ENCODE measurements at places on chromosomes 13 and 19. TPM values are rescaled to one million over a fixed set of nuclear protein-coding genes. Genes with fewer than 3 reads are reported as not detected.

- DNase-seq = no peak
Observed at GRCh38 chr13:35841060-35841521, 290.1 kb downstream of the DCLK1 start.

- no peak for DNase-seq
Observed at GRCh38 chr13:109355875-109356434, 430.4 kb downstream of the IRS2 start.

GRCh38 chr13:33441015-33441414 lies 155.5 kb upstream of the STARD13 start:
- DNase-seq = no peak

DNA sequence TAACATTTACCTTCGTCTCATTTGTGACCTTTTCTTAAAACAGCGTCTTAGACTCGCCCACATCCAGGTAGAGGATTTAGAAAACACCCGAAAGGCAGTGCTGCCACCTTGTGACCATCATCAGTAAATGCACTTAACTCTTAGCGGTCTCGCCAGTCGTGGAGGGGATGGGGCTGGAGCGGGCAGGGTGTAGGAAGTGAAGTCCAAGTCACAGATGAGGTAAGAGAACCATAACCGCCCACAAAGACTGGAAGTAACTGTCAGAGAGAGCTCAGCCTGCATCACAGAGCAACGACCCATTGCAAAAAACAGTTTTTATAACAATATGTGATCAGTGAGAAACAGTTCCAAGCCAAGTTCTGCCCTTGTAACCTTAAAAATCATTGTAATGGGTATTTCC lies 10.7 kb upstream of the CEACAM3 start:
- DNase-seq = peak; percentile 49

GRCh38 chr13:84479656-84480055 lies 597.4 kb upstream of the SLITRK1 start:
- no peak for DNase-seq

DNA sequence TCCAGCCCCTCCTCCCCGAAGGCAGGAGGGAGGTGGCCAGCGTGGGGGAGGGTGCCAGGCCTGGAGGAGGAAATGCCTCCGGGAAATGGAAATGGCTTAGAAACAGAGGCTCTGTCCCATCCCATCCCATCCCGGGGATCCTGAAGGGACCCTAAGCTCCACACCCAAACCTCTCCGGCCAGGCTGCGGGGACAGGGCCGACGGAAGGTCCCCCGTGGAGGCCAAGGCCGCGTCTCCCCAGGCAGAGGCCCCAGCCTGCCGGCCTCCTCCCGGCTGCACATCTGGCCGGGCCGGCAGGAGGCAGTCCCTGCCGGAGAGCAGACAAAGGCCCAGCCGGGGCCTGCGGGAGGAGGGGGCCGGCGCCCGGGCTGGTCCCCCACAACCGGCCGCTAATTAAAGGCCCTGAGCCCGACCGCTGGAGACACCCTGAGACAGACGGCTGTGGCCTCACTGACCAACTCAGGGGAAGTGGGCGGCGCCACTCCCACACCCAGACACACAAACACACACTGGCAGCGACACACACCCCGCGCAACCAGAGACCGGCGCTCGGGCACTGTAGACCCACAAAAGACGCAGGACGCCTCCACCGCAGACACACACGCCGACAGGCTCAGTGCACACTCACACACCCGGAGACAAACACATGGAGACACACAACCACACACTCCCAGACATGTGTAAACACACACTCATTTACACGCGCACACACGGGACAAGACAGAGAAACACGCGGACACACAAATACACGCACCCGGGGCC lies 1.1 kb downstream of the ADAMTS10 start:
- peak; percentile 50 for DNase-seq

DNA sequence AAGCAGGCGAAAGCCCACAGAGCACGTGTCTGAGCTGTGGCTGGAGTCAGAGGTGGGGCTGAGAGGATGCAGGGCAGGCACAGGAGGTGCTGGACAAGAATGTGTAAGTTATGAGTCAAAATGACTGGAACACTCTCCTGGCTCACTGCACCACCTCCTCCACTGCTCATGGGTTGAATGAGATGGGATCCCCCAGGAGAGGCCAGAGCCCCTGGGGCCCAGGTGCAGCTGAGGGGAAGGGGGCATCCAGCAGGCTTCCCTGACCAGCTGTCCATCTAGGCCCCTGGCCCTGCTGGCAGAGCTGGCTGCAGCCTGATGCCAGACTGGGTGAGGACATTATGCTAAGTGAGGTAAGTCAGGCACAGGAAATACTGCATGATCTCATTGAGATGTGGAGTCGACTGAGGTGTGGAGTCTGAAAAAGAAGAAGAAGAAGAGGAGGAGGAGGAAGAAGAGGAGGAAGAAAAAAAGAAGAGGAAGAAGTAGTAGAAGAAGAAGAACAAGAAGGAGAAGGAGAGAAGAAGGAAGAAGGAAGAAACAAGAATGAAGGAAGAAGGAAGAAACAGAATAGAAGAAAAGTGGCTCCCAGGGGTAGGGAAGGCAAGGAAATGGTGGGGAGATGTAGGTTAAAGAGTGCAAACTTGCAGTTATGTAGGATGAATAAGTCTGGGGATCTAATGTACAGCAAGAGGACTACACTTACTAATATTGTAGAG lies 747.4 kb downstream of the UQCRFS1 start:
- no peak for DNase-seq

GRCh38 chr19:16077984-16078758 lies 1.9 kb downstream of the TPM4 start:
- no peak for DNase-seq

- no peak for DNase-seq
Observed at GRCh38 chr13:71474936-71475335, 392.1 kb downstream of the DACH1 start.

DNA sequence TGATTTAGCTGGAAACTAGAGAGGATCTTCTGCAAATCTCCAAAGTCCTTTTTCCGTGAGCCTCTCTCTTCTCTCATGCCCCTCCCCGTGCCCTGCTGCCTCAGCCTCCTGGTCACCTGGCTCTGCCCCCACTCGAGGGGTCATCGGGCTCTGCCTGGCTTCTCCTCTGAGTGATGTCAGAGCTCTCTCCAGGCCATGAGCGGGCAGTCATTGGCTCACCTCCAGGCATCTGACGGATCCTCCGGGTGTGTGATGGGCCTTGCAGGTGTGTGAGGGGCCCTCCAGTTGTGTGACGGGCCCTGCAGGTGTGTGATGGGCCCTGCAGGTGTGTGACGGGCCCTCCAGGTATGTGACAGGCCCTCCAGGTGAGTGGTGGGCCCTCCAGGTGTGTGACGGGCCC lies 10.3 kb upstream of the GAS6 start:
- no peak for DNase-seq

- DNase-seq = no peak
Observed at GRCh38 chr13:21825186-21825585, 154.3 kb downstream of the FGF9 start.

DNA sequence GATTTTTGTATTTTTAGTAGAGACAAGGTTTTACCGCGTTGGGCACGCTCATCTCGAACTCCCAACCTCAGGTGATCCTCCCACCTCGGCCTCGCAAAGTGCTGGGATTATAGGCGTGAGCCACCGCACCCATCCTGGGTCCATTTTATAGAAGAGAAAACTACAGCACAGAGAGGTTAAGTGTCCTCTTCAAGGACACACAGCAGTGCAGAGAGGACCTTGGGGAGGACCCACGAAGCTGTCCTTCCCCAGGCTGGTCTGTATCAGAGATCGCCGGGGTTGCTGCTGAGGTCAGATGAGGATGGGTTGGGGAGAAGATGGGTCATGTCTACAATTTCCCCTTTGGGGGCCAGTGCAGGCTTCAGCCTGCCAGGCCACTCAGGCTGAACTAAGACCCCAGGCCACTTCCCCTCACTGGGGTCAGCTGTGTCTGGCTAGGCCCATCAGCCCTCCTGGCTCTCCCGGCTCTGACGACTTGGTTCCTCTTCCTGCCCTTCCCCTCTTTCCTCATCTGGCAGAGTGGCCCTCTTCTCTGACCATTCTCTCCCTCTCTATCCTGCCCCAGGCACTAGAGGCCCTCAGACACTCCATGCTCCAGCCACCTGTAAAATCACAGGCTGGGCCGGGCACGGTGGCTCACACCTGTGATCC lies 9.6 kb downstream of the MYO1F start:
- DNase-seq = no peak

GRCh38 chr19:8696993-8697392 lies 1.6 kb downstream of the ACTL9 start:
- DNase-seq = no peak

DNA sequence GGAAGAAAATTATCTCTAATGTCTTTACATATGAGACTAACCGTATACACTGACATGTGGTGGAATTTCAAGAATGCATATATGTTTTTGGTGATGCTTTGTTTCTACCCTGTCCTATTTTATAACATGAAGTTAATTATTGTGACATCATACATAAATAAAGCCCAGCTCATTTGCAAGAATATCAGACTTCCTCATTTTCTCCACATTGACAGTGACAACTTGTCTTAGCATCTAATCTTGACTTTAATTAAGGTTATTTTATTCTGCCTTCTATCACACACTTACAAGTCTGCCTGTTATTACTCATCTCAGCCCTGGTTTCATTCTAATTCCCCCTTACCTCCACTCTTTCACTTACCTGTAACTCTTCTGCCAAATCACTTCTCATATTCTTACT lies 140.6 kb upstream of the STARD13 start:
- no peak for DNase-seq

GRCh38 chr19:49111218-49111998 lies 2.8 kb upstream of the LIN7B start:
- no peak for DNase-seq

GRCh38 chr19:45701676-45702075 lies 9.2 kb downstream of the QPCTL start:
- DNase-seq = no peak

DNA sequence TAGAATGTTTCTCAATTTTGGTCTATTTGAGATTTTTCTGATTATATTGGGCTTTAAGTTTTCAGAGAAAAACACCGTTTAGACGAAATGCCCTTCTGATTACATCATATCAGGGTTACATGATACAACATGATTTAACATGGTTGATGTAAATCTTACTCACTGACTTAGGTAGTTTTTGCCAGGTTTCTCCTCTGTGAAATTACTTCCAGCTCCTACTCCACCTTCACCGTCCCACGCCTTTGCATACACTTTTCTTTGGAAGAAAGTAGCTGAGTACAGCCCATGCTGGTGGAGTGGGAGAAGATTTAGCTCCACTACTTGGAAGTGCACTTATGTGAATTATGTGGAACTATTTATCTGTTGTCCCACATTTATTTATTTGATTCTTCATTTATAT lies 433.2 kb upstream of the KLHL1 start:
- DNase-seq = no peak

DNA sequence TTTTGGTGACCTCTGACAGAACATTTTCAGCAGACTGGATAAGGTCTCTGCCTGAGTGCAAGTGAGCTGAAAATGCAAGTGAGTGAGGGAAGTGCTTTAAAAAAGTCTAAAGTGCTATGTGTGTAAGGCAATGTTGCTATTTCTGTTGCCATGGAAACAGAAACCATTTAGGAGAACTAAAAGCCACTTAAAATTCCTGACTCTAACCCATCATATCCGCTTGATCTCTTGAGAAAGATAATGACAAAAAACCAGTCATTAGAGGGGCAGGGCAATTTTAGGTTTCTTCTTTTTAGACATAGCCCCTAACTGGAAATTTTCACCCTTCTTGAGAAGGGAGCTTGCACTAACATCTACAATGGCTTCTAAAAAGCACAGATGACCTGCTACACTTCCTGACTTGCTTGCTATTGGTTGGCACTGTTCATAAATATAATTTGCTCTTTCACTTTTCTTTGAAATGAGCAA lies at the start of gene CYSLTR2:
CYSLTR2 (plus strand) TSS at position 458 of the 468 bp plus-strand sequence. CDS start 52,889 bp downstream, outside the sequence.
- DNase-seq = no peak

- no peak for DNase-seq
Observed at GRCh38 chr13:112132142-112132541, 65.2 kb downstream of the SOX1 start.

SBK2 gene
- not detected for total RNA-seq

KIR2DL4 gene
- not detected for total RNA-seq

FCGBP gene
- total RNA-seq = 1.0 TPM

EPN1 gene
- total RNA-seq = 129 TPM

SIGLEC5 gene
- total RNA-seq = not detected

ZNF837 gene
- 5.0 TPM for total RNA-seq
